ENCODE measurements at places on chromosomes 6 and 20. TPM values are rescaled to one million over a fixed set of nuclear protein-coding genes. Genes with fewer than 3 reads are reported as not detected.

DNA sequence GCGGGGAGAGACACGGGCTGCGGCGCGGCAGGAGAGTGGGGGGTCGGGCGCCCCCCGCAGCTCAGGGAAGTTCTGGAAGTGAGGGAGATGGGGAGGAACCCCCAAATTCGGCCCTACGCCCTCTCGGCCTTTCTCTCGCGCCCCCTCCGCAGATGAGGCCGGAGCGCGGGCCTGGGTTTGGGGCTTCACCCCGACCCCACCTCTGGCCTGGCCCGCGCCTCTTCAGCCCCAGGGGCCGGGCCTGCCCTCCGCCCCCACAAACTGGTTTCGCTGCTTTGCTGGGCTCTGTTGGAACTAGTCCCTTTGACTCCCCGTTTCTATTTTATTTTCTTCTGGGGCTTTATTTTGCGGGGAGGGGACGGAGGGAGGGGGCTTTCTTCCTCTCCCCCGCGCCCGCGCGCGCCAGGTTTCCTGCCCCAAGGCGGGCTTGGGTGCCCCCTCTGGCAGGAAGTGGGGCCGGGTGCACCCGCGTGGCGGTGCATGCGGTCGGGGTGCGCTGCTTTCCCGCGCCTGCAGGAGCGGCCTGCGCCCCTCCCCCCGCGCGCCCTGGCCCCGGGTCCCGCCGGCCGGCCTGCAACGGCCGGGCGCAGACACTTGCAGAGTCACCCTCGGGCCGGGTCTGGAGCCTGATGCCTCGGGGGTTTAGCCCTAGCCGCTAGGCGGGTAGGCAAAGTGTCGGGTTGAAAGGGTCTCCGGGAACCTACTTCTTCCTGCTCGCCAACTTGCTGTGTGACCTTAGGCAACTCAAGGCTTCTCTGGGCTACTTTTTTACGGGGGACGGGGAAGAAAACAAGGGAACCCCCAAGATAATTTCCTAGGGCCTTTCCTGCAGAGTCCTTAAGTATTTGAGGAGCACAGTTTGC is 1.3 kb downstream of the HMGA1 start:
- H3K27ac ChIP-seq, result peak overlapping the region; percentile 53
- H3K4me1 ChIP-seq, result peaks cover 26% of the 10 kb centered on the region
- H3K36me3 ChIP-seq, result no peaks in the 10 kb centered on the region
- peak overlapping the region; percentile 75 for H3K4me3 ChIP-seq
- H3K27me3 ChIP-seq, result no peaks in the 10 kb centered on the region

DNA sequence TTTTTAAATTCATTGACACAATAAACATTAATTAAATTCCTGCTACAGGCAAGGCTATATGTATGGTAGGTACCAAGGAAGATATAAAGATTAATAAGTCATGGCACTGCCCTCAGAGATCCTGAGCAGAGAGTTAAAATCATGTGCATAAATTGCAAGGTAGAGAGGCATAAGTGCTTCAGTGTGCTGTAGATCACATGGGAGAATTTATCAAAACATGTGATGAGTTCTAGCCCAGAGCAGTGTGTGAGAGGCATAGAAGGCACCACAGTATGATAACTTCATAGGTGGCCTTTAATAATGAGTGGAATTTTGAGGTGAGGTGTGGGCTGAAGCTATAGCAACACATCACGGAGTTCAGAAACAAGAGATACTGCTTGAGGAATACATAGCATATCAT is 465.9 kb upstream of the RNF217 start:
- no peak overlapping the region for H3K27ac ChIP-seq
- H3K4me1 ChIP-seq, result no peaks in the 10 kb centered on the region
- no peaks in the 10 kb centered on the region for H3K36me3 ChIP-seq
- no peak for DNase-seq
- no peak overlapping the region for H3K4me3 ChIP-seq

- H3K4me1 ChIP-seq, result peaks cover 3% of the 10 kb centered on the region
- no peaks in the 10 kb centered on the region for H3K36me3 ChIP-seq
- no peak overlapping the region for H3K4me3 ChIP-seq
- H3K27me3 ChIP-seq, result peaks cover 10% of the 10 kb centered on the region
- no peak for DNase-seq
Measured at GRCh38 chr6:170019818-170020583, 268.6 kb downstream of the ERMARD start.

- no peak overlapping the region for H3K4me3 ChIP-seq
- no peak for DNase-seq
- no peaks in the 10 kb centered on the region for H3K27me3 ChIP-seq
- H3K4me1 ChIP-seq, result no peaks in the 10 kb centered on the region
Measured at GRCh38 chr6:74518035-74518434, 687.8 kb downstream of the COL12A1 start.

- H3K36me3 ChIP-seq, result peaks cover 62% of the 10 kb centered on the region
- no peak overlapping the region for H3K4me3 ChIP-seq
- peak; percentile 65 for DNase-seq
- peaks cover 47% of the 10 kb centered on the region for H3K4me1 ChIP-seq
Measured at GRCh38 chr20:34525709-34526416, 9.6 kb downstream of the DYNLRB1 start.

DNA sequence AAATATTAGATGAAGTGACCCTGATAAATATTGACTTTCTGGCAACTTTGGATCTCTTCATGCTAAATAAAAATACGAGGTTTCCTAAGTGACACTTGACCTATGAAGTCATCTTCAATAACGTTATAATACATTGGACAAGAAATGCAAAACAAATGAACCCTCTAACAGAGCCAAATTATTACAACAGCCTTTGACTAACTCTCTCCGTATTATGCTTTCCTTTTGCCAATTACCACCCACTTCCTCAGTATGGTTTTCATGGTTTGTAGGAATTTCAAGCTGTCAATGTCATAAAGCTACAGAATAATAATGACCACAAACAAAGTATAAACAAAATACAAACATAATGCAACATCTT is 210.5 kb downstream of the MOXD1 start:
- no peak overlapping the region for H3K4me3 ChIP-seq
- H3K27ac ChIP-seq, result no peak overlapping the region
- no peaks in the 10 kb centered on the region for H3K4me1 ChIP-seq
- no peaks in the 10 kb centered on the region for H3K36me3 ChIP-seq

The CRISP3 gene
- not detected for polyA plus RNA-seq

- no peaks in the 10 kb centered on the region for H3K4me1 ChIP-seq
- H3K36me3 ChIP-seq, result no peaks in the 10 kb centered on the region
- DNase-seq, result no peak
- no peak overlapping the region for H3K27ac ChIP-seq
- no peak overlapping the region for H3K4me3 ChIP-seq
Measured at GRCh38 chr20:47993035-47993755, 207.9 kb upstream of the SULF2 start.

- peaks cover 16% of the 10 kb centered on the region for H3K4me1 ChIP-seq
- DNase-seq, result peak; percentile 49
Measured at GRCh38 chr6:139376604-139377218, 2.3 kb upstream of the CITED2 start.

DNA sequence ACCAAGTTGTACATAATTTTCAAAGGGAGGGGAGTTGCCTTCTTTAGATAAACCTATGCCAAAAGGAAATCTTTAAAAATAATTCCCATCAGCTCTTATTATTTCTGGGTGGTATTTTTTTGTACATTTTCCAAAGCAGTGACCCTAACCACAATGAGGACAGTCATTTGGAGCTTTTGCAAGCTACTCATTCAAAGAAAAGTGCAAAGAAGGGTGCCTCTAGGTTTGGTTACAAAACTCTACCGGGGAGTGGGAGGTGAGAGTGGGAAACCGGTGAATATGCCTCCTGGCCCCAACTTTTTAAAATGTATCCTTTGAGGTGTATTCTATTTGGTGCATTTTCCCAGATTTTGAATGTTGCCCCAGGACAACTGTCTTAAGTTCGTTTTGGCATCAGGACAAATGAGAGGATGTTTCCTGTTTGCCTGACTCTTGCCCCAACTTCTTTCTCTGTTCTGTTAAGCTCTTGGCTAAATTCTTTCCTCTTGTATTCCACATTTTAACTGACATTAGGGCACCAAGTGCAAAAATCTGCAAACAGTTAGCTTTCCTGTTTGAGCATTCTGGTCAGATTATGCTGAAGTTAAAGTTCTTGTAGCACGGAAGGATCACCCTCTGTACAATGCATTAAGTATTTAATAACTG is 78.9 kb downstream of the SLX4IP start:
- H3K27me3 ChIP-seq, result no peaks in the 10 kb centered on the region
- H3K4me3 ChIP-seq, result no peak overlapping the region
- no peaks in the 10 kb centered on the region for H3K4me1 ChIP-seq
- H3K36me3 ChIP-seq, result no peaks in the 10 kb centered on the region

DNA sequence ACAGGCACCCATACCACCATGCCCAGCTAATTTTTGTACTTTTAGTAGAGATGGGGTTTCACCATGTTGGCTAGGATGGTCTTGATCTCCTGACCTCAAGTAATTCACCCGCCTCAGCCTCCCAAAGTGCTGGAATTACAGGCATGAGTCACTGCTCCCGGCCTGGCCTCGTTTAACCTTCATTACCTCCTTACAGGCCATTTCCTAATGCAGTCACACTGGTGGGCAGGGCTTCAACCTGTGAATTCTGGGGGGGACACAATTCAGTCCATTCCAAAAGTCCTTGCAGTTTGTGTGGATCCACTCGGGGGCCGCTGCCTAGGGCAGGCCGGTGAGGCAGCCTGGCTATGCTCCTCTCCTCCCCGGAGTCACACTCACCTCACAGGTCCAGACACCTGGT is 112.4 kb upstream of the SNX9 start:
- H3K27ac ChIP-seq, result no peak overlapping the region
- H3K27me3 ChIP-seq, result no peaks in the 10 kb centered on the region
- peaks cover 2% of the 10 kb centered on the region for H3K4me1 ChIP-seq
- H3K4me3 ChIP-seq, result no peak overlapping the region

GRCh38 chr6:6890400-6890858 is 217.3 kb upstream of the RREB1 start:
- H3K27me3 ChIP-seq, result no peaks in the 10 kb centered on the region
- peaks cover 36% of the 10 kb centered on the region for H3K4me1 ChIP-seq
- H3K4me3 ChIP-seq, result no peak overlapping the region
- H3K27ac ChIP-seq, result peak overlapping the region; percentile 7
- no peaks in the 10 kb centered on the region for H3K36me3 ChIP-seq

GRCh38 chr6:130322673-130323268 is 43.0 kb upstream of the TMEM200A start:
- no peaks in the 10 kb centered on the region for H3K4me1 ChIP-seq
- H3K36me3 ChIP-seq, result no peaks in the 10 kb centered on the region
- H3K27ac ChIP-seq, result no peak overlapping the region
- no peaks in the 10 kb centered on the region for H3K27me3 ChIP-seq
- DNase-seq, result no peak

DNA sequence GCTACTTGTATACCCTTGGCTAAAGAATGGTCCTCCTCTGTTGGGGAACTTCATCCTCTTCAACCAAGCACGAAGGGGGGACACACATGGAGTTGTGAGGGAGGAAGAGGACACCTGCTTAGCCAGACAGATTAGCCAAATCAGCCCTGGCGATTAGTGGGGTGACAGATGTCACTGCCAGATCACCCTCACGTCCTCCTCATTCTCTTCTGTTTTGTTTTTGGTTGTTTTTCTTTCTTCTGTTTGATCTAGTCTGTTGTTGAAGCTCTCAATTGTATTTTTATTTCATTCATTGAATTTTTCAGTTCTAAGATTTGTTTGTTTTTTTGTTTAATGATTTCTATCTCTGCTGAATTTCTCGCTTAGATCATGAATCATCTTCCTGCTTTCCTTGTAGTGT is 27.5 kb upstream of the NKX2-4 start:
- no peaks in the 10 kb centered on the region for H3K27me3 ChIP-seq
- H3K4me1 ChIP-seq, result no peaks in the 10 kb centered on the region
- H3K4me3 ChIP-seq, result no peak overlapping the region
- DNase-seq, result no peak

The KCNG1 gene
- polyA plus RNA-seq, result not detected

DNA sequence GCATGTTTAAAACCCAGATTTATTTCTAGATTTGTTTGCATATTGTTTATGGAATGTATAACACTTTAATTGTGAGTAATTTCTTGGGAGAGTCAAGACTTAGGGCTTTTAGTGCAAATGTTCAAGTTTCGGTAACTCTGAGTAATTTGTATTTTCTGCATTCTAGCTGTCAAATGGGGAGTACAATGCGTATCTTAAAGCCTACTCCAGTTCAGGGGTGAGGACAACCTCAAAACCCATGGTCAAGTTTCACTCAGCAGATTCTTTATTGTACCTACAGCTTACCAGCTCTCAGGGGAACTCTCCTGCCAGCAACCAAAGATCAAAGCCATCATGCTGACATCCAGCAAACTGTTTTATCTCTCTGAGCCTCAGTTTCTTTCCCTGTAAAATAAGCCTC is 458.6 kb upstream of the JARID2 start:
- no peak for DNase-seq
- H3K4me1 ChIP-seq, result no peaks in the 10 kb centered on the region
- no peak overlapping the region for H3K4me3 ChIP-seq
- no peaks in the 10 kb centered on the region for H3K27me3 ChIP-seq

DNA sequence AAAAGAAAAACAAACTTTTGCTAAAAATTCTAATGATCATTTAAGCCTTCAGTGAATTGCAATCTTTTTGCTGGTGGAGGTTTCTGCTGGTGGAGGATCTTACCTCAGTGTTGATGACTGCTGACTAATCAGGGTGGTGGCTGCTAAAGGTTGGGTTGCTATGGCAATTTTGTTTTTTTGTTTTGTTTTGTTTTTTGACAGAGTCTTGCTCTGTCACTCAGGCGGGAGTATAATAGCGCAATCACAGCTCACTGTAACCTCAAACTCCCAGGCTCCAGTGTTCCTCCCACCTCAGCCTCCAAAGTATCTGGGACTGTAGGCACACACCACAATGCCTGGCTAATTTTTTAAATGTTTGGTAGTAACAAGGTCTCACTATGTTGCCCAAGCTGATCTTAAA is 94.7 kb downstream of the ANKRD6 start:
- no peaks in the 10 kb centered on the region for H3K27me3 ChIP-seq
- no peak for DNase-seq
- no peak overlapping the region for H3K4me3 ChIP-seq
- H3K4me1 ChIP-seq, result peaks cover 3% of the 10 kb centered on the region
- H3K27ac ChIP-seq, result no peak overlapping the region

The MAS1 gene
- not detected for polyA plus RNA-seq

GRCh38 chr6:45378334-45378926 is 696 bp upstream of the SUPT3H start:
- peak overlapping the region; percentile 93 for H3K27ac ChIP-seq
- H3K4me1 ChIP-seq, result peaks cover 24% of the 10 kb centered on the region
- H3K4me3 ChIP-seq, result peak overlapping the region; percentile 95
- no peaks in the 10 kb centered on the region for H3K27me3 ChIP-seq
- peak; percentile 39 for DNase-seq
- no peaks in the 10 kb centered on the region for H3K36me3 ChIP-seq

DNA sequence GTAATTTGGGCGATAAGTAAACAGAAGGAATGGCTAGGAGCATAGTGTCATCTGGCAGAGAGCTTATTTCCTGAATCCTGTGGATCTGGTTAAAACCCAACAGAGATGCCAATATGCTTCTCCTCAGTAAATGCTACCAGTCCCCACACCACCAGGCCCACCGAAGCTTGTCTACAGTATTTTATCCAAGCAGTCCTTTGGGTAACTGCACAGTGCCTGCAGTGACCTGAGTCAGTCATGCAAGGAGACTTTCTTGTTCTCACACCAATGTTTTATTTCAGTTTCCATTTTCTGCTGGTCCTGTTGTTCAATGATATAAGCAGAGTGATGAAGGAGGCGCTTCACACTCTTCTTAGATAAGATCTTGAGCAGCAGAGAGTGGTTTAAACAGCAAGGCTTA is 326.3 kb downstream of the RIMS1 start:
- H3K27me3 ChIP-seq, result no peaks in the 10 kb centered on the region
- DNase-seq, result no peak
- H3K4me3 ChIP-seq, result no peak overlapping the region
- H3K27ac ChIP-seq, result no peak overlapping the region
- H3K36me3 ChIP-seq, result no peaks in the 10 kb centered on the region
- H3K4me1 ChIP-seq, result no peaks in the 10 kb centered on the region

Measured in heart right ventricle (tissue), 16 donors.